ENCODE measurements at places on chromosomes 16 and 17.

DNA sequence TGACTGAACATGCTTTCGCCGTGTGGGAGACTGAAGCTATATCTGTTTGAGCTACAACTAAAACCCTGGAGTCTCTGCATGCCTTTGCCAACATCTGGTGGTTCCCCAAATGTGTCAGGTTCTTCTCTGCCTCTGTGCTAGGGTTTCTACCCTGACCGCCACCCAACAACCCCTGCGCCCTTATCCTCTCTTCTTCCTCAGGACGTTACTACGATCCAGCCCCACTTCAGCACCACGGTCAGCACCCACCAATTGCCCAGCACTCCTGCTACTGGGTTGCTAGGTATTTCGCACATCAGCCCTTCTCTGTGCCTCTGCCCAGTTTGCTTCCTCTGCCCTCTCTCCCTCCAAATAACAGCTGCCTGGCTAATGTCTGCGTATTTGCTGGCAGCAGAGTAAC, 106.3 kb upstream of the HSBP1 start:
- DNase-seq = no peak

DNA sequence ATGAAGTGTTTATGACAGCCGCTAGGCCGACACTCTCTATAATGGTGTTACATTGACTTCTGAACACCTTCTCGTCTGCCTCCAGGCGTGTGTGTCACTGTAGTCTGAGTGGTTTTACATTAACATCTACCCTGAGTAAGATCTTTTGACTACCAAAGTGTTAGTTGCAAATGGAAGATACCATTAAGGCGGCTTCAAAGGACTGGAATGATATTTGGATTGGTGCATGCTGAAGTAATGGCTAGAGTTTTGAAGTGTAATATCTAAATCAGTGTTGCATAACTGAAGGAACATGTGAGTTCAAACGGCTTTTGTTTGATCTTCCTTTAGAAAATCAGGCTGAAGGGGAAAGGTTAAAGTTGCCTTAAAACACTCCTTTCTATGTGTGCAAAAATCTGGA, 52.2 kb downstream of the BCAS3 start:
- no peak for DNase-seq

GRCh38 chr16:75556431-75556950, 439 bp upstream of the TMEM231 start:
- no peak for DNase-seq

DNA sequence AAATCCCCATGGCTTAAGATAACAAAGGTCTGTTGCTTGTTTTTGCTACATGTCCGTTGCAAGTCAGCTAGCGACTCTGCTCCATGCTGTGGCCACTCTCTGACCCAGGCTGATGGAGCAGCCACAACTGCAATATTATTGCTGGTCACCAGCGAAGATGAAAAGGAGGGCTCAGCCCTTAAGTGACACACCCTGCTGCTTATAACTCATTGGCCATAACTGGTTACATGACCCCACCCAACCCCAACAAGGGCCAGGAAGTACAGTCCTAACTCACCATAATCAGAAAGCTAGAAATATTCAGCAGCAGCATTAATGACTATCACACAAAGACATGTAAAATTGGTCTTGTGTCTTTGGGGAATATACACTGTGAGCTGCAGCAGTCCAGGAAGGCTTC, 224.3 kb downstream of the SOX9 start:
- DNase-seq = no peak

DNA sequence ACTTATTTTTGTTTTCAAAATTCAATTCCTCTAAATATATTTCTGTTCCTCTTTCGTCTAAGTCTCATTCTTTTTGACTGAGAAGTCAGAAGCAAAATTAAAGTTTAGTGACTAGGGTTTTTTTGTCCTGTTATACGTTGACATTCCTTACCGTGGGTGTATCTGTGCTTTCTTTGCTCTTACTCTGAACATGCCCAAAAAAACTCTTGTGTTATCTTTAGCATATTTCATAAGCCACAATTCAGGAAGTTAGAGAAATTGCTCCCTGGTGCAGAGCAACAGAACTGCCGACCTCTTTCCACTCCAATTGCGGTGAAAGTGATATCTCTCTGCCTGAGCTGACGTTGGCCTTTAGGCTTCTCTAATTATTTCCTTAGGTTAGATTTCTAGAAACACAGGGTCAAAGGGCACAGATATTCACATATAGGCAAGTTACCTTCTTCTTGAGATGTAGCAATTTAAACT, 65.7 kb downstream of the CENPV start:
- DNase-seq = no peak

- DNase-seq = no peak
Measured at GRCh38 chr16:397736-398332, 835 bp downstream of the NME4 start.

DNA sequence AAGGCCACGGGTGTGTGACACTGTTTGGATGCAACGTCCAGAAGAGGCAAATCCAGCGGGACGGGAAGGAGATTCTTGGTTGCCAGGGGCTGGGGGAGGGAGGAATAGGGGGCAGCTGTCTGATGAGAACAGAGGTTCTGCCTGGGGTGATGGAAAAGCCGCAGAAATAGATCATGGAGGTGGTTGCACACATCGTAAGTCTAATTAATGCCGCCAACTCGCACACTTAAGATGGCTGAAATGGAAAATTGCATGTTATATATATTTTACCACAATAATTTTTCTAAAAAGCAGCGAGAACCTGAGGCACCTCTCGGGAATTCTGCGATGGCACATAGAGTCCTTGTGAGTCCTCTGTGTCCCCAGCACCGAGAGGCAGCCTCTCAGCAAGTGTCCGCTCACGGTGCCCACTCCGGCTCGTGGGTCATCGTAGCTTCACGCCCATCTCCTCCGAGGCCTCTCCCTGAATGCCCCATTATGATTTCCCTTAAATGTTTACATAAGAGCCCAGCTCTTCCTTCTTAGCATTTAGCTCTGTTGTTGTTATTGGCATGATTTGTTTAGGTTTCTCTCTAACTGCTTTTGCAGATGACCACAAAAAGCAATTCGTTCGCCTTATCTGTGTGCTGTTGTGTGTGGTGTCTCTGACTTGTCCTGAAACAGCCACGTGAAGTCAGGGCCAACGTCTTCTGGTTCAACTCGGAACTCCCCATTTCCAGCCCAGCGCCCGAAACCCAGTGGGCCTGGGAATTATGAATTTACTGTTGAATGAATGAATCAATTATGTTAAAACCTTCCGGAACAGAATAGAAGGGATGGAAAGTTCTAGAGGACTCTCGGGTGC, 7.7 kb downstream of the WFDC1 start:
- no peak for DNase-seq

DNA sequence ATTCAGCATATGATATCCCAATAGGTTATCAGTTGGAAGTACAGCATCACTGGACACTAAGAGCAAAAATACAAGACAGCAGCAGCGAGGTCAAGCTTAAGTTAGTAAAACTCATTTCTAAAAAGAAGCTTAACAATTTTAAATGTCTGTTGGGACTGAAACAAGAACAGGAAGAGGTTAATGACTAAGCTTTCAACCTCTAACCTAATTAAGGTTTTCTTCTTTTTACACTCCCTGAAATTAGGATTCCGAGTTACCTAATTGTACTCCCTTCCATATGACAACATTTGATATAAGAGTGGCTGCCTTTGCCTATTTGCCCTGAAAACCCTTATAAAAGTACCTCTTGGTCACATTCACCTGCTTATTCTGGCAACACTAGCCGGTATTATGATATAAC, 34.3 kb downstream of the CPSF4L start:
- DNase-seq = no peak

GRCh38 chr17:6521586-6521985, 34.8 kb downstream of the PITPNM3 start:
- DNase-seq = no peak

GRCh38 chr16:3690470-3690928, 26.8 kb downstream of the TRAP1 start:
- DNase-seq = peak; percentile 64

GRCh38 chr16:4550591-4550990, 5.5 kb upstream of the C16orf96 start:
- no peak for DNase-seq

DNA sequence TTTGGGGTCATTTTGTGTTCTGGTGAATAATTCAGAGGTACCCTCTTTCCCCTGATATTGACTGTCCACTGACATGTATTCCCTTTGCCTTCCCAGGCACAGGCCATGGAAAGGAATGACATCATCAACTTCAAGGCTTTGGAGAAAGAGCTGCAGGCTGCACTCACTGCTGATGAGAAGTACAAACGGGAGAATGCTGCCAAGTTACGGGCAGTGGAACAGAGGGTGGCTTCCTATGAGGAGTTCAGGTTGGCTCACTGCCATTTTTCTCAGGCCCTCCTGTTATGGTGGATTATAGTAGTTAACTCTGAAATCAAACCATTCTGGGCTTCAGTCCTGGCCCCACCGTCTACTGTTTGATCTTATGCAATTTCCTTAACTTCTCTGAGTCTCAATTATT, 1.6 kb upstream of the EFTUD2 start:
- DNase-seq = no peak

DNA sequence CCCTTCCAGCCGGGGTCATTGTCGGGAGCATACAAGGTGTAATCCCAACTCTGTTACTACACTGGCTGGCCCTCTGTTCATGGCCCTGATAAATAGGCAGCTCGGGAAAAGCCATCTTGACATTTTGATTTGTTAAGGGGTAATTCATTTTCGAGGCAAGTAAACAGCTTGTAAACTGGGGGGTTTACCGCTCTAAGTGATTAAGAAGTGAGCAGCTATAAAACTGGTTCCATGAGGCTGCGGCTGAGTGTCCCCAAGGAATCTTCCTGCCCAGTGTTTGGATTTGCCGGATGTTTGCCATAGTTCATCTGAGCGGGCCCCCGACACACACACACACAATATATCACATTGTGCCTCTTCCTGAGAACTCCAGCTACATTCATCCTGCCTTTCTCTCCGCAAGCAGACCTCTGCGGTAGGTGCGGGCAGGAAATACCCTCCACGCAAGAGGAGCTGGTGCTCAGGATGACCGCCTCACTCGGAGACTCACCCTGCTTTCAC, 92.2 kb downstream of the SOCS1 start:
- DNase-seq = no peak

DNA sequence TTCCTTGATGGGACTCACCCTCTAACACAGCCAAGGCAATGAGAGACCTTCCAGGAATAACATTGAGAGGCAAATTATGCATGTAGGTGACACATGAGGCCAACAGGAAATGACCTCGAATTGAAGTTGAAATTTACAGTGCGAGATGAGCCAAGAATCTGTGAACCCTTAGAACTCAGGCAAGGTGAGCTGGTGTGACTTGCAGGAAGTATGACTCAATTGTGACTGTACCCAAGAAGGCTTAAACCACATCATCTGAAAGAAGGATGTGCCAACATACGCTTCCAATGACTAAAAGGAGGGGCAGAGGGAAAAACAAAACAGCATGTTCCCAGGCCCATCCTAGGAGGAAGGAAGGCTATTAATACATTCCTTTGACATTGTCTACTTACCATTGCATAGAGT, 44.8 kb downstream of the PITPNC1 start:
- DNase-seq = peak; percentile 42

- DNase-seq = no peak
Measured at GRCh38 chr16:50597563-50598255, 49.5 kb downstream of the NKD1 start.

GRCh38 chr16:55737966-55738365, 82.2 kb downstream of the SLC6A2 start:
- DNase-seq = no peak

- no peak for DNase-seq
Measured at GRCh38 chr17:61352781-61353491, 46.7 kb upstream of the TBX2 start.

- DNase-seq = no peak
Measured at GRCh38 chr16:53865494-53865863, 161.5 kb downstream of the FTO start.

- no peak for DNase-seq
Measured at GRCh38 chr17:58312021-58312630, 16.5 kb downstream of the TSPOAP1 start.

DNA sequence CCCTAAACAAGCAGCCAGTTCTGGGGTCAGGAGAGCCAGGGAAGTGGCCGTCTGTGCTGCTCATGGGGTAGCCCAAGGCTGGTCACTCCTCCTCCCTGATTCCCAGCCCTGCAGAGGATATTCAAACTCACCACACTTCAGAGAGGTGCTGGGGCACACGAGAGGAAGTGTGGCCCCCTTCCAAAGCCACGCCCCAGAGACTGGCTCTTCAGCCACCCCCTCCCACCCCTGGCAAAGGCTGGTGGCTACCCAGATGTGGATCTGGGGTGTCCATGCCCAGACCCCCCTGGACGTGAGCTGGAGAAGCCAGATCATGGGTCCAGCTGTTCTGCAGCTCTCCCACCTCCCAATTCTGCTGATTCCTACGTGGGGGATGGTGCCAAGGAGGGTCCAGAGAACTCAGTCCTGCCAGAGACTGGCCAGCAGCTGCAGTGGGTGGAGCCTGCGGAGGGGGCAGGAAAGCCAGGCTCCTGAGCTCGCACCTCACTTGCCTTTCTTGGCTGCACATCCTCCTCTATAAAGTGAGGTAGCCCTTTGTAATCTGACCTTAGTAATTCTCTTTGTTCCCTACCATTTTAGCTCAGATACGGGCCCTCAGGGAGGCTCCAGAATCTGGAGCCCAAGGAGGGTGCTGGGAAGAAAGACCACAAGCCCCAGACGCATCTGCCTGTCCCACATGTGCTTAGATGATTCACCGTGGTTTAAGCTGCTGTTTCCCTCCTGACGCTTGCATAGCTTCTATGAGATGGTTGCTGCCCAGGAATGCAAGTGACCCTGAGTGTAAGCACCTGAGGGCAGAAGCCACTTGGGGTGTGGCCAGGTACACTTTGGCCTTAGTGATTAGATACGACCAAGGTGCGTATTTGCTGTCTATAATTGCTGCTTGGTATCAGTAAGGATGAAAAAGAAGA, 15.3 kb downstream of the SDK2 start:
- DNase-seq = no peak

DNA sequence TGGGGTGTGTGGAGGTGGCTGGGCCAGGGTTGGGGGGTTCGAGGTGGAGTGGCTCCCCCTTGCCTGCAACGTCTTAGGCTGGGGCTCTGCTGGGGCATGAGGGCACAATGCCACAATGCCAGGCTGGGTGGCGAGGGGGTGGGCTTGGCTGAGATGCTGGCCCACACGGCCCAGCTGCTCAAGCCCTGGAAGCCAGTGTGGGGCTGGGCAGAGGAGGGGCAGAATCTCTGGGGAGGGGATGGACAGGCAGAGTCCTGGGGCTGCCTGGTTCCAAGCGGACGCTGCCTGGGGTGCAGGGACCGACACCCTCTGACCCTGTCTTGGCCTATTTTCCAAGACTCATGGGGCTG, 37.5 kb upstream of the SSTR5 start:
- no peak for DNase-seq

DNA sequence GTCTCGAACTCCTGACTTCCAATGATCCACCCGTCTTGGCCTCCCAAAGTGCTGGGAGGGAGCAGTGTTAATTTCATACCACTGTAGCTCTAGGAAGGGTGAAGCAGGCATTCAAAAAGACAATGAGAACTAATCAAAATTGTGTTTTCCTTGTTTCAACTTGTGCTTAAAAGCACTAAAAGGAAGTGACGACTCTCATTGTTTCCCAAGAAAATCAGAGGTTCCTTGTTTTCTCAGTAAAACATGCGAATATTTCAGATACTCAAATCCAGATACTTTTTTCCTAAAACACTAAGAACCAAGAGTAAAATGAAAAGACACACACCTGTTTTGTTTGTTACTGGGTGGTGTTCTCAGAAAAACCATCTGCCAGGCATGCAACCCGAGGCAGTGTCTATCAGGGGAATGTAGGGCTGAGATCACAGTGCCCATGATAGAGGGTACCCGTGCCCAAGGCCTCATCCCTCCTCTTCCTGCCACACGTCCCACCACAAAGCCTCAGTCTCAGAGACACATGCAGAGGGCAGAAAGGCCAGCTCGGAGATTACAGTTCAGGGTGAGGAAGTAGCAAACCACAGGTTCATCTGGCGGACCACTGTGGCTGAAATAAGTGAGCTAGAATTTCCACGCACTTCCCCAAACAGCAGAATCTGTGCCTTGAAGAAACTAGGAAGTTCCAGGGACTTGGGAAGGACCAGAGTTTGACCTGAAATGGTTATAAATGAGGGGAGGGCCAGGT, 33.7 kb downstream of the GINS3 start:
- no peak for DNase-seq
